ENCODE measurements at places on chromosomes 12 and 14.

- DNase-seq = no peak
These were observed 23.8 kb upstream of the MBIP start for GRCh38 chr14:36344211-36344610.

- DNase-seq = no peak
These were observed 6.6 kb downstream of the PLEKHG6 start for GRCh38 chr12:6316921-6317692.

GRCh38 chr14:71319666-71320065 lies 412.4 kb downstream of the PCNX1 start:
- no peak for DNase-seq

- DNase-seq = no peak
These were observed 1.4 kb upstream of the ARHGEF40 start for GRCh38 chr14:21068521-21069387.

DNA sequence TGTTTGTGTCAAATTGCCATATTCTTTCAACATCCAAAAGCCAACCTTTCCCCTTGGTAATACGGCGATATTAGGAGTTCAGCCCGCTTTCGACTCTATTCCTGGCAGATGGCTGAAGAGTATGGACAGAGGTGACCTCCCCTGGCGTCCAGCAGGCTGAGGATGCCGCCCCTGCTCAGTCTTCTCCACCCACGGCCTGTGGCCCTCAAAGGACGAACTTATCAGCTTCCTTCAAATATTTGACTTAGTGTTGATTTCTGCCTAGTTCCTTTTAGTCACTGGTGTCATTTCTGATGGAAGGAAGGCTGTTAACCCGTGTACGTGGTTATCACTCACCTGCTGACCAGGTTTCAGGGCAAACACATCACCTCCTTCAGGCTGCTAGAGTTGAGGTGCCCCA lies 65.0 kb downstream of the TESC start:
- DNase-seq = no peak

DNA sequence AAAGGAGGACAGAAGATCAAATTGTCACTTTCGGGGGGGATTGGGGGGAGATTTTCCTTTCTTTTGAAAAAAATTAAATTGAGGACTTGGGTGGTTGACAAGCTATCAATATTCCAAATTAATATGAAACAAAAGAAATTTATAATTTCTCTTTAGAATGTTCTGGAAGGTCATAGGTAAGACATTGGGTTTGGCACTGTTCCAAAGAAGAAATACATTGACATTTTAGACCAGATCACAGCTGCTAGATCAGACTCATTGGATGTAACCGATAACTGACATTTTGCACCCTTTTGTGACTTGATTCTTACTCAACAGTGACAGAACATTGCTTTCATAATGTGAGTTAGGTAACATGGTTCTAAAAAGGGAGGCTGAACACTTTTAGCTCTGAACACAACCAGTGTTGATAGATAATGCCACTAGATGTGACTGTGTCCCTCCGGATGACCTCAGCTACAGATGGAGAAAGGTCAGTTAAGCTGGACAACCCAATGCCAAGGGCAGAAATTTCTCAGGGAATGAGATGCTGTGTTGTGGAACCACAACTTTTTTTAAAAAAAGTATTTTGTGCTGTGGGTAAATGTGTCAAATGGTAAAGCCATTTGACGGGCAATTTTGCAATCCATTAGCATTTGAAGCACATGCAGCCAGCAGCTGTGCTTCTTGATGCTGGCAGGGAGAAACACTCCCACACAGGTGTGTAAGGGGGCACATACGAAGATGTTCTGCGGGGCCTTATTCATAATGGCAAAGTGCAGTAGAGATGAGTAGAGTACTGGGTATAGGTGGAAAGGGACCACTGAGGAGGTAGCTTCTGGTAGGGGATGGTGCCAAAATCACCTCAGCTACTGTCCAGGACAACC lies 62.9 kb downstream of the RFX4 start:
- no peak for DNase-seq

DNA sequence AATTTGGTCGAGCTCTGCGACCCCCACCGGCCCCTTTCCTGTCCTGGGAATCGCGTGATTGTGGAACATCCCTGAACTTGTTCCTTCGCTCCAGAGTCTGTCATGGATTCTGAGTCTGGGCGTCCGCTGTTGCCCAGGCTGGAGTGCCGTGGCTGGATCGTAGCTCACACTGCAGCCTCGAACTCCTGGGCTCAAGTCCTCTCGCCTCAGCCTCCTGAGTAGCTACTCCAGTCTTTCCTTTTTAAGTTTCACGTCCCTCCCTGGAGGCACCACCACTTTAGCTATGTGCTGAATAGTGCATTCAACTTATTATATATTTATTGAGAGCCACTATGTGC lies 698 bp downstream of the ACOT6 start:
- no peak for DNase-seq

DNA sequence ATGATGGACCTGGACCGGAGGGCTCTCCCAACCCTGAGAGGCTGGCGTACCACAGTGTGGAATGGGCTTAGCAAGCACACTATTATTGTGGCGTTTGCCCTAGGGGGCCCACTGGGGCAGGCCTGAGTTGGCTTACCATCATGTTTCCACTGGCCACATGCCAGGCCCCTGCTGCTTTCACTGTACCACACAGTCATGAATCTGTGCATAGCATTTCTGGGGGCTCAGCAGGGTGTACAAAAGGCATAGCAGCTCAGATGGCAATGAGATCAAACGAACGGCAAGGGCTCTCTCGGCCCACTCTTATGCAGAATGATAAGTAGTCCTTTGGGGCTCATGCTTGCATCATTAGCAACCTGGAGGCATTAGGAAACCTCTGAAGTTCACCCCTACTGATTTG lies 137.0 kb upstream of the HIF1A start:
- no peak for DNase-seq

- DNase-seq = no peak
These were observed 6.4 kb upstream of the MRPL42 start for GRCh38 chr12:93460902-93461301.

All from skeletal muscle cell (primary cell).